GM12891 (cell line): ENCODE measurements at places on chromosomes 16 and 17.

GRCh38 chr17:3688852-3689261 lies 7.1 kb downstream of the P2RX5 start:
- DNase-seq, result no peak

DNA sequence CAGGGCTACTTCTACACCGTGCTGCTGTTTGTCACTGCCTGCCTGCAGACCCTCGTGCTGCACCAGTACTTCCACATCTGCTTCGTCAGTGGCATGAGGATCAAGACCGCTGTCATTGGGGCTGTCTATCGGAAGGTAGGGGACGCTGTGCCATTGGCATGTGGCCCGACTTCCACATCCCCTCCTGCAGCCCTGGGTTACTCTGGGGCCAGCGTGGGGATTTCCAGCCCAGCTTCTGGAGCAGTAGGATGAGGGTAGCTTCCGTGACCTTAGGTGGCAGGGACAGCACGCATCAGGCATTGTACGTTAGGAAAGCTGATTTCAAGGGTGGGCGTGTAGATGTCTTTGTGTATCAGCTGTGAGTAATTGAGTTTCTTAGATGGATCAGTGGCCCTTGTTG lies 96.5 kb downstream of the ABCC1 start:
- no peak for DNase-seq

DNA sequence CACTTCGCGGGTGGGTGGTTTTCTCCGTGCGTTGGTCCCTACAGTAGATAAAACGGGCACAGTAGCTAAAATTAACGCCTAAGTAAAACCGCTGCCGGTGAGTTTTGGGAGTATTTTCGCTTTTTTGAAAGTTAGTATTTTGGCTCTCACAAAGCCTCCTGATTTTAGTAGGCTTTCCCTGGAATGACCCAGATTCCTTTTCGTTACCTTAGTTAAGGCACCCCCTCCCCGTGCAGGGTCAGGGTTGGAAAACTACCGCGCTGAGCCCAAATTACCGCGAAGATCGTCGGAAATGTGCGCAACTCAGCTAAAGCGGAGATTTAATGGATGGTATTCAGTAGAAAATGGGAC lies 28.3 kb upstream of the ST6GALNAC1 start:
- DNase-seq, result no peak

DNA sequence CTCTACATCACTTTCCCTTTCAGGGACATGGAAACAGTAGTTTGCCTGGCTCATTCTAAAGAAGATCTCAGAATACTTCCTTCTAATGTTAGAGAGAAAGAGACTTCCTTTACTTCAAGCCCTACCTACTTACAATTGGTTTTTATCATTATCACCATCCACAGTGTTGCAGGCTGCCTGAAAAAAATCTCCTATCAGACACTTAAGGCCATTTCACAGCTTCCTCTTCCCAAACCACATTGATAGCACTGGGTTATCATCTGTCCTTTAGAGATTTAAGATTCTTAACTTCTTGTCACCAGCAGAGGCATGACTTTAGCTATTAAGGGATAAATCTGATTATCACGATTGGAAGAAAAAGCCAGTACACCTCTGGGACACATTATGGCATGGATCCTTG lies 178.5 kb upstream of the TBX2 start:
- no peak for DNase-seq

- DNase-seq, result no peak
Observed at GRCh38 chr16:49453983-49454382, 80.4 kb downstream of the C16orf78 start.

- no peak for DNase-seq
Observed at GRCh38 chr17:39618956-39619785, 7.6 kb upstream of the PPP1R1B start.

DNA sequence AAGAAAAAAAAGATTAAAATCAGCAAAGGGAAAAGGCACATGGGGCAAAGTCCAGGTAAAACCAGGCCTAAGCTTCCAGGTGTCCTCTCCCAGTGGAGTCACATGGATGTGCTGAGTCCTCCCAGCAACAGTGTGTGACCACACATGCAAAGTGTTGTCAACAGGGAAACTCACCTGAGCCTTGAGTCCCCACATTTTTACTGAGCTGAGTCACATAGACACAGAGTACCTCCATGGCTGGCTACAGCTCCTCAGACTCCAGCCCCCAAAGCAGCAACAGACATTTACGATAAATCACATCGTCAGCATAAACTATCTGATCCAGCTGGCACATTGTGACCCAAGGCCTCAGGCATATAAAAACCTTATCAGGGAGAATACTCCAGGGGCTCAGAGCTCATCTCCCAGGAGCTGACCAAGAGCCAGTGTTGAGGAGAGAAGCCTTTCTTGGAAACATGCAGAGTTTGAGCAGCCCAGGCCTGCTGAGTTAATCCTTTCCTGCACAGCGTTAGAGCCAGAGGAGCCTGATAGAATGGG lies 20.5 kb downstream of the ERCC4 start:
- no peak for DNase-seq

GRCh38 chr16:84832488-84833143 lies 12.8 kb downstream of the CRISPLD2 start:
- DNase-seq, result no peak
